Stimulated activated naive CD4-positive, alpha-beta T cell treated with Interleukin-2 at 50 U/mL for 16 hours (primary cell): ENCODE measurements at places on chromosomes 7 and 10.

- no peak for DNase-seq
These were observed 53.7 kb upstream of the DOCK1 start for GRCh38 chr10:126851414-126852108.

GRCh38 chr7:107660381-107661080 lies at the start of gene SLC26A4:
Gene SLC26A4, plus strand, starts transcription at chr7:107660828. Its CDS starts 814 bp downstream, at chr7:107661642.
- DNase-seq, result peak; percentile 5

DNA sequence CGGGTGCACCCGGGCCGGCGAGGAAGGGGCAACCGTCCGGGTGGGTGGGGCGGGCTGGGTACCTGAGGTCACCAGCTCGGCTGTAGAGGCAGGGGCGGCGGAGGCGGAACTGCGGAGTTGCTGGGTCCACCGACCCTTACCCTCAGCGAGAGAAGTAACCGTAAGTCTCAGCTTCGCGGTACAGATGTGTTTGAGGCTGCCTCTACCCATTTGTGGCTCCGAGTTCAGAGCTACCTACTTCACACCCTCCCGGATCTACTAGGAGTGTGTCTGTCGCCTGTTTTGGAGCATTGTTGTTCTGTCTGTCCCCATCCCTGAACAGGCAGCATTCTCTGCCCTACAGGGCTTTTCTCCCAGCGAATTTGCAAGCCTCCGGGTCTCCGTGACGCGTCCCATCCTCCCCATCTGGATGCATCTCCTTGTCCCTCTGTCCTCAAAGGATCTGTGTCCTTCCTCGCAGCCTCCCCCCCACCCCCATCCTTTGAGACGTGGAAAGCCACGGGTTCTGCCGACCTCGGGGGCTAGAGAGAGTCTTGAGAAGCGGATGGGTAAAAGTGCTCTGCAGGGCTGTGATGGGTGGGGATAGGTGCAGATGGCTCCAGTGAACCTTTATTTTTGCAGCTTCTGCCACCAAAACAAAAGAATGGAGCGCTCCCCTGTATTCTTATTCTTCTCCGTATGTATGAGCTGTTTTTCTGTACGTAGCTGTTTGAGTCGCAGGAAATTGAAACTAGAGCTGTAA lies 757 bp downstream of the ANKIB1 start:
- no peak for DNase-seq

- no peak for DNase-seq
These were observed 1.7 kb downstream of the MBL2 start for GRCh38 chr10:52770904-52771303.

- DNase-seq, result no peak
These were observed 280.7 kb upstream of the MAGI2 start for GRCh38 chr7:79734181-79734580.

GRCh38 chr7:87877366-87878040 lies 1.2 kb downstream of the DBF4 start:
- no peak for DNase-seq

DNA sequence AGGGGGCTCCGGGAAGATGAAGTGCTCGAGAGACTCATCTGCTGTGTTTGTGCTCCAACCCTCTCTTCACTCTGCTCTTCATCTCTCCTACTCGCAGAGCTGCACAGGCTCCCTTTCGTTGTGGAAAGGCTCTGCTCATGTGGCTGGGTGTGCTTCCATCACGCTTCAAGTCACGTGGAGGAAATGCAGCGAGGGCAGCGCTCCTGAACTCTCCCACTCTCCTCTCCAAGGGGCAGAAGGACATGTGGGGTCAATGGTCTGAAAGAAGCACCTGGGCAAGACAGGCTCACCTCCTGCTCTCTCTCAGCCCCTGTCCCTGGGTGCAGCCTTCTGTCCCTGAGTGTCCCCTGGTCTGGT lies 72.6 kb downstream of the USP6NL start:
- DNase-seq, result no peak

DNA sequence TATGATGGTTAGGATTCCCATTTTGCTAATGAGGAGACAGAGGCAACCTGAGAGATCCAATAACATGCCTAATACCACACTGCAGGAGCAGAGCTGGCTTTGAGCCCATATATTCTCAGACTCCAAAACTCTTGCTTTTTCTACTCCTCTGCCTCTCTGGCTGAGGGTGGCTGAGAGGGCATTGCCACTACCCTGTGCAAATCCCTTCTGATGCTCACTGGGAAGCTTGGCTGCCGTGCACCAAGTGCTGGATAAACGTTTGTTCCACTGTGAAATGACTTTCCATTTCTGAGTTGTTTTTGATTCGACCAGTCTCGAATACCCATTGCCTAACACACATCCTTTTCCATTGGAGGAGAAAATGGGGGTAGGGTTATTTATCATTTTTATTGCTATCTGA lies 123.1 kb upstream of the SORCS3 start:
- DNase-seq, result no peak

DNA sequence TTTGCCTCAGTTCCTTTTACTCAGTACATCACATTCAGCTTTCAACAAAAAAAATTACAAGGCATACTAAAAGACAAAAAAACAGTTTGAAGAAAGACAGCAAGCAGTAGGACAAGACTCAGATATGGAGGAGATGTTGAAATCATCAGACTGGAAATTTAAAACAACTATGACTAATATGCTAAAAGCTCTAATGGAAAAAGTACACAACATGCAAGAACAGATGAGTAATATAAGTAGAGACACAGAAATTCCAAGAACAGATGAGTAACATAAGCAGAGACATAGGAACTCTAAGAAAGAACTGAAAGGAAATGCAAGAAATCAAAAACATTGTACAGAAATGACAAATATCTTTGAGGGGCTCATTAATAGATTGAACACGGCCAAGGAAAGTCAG lies 402.6 kb downstream of the NEBL start:
- DNase-seq, result no peak

GRCh38 chr7:147523056-147523455 lies 1067.5 kb upstream of the C7orf33 start:
- DNase-seq, result no peak

GRCh38 chr7:80929619-80930018 lies 10.8 kb upstream of the SEMA3C start:
- DNase-seq, result no peak

- no peak for DNase-seq
These were observed 645 bp upstream of the SIRT1 start for GRCh38 chr10:67883710-67884312.

- no peak for DNase-seq
These were observed 178.8 kb downstream of the TPK1 start for GRCh38 chr7:144656965-144657517.

- DNase-seq, result no peak
These were observed 8.9 kb downstream of the VSTM4 start for GRCh38 chr10:49106451-49106850.

- no peak for DNase-seq
These were observed 837 bp upstream of the IGFBP3 start for GRCh38 chr7:45921699-45922519.

DNA sequence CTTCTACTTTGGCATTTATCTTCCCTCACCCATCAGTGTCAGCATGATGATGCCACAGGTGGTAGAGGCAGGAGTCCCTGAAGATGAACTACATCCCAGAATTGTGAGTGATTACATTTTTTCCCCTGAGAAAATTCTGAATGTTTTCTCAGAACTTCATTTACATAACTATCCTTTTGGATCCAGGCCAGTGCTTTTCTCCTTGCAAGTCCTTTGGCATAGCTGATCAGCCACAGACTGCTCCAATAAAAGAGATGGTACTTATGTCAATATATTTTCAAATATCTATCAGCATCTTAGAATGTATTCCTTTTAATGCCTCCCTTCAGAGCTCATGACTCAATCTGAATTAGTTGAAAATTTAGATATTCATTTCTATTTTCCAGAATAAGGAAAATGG lies 135.5 kb downstream of the IQUB start:
- DNase-seq, result no peak

DNA sequence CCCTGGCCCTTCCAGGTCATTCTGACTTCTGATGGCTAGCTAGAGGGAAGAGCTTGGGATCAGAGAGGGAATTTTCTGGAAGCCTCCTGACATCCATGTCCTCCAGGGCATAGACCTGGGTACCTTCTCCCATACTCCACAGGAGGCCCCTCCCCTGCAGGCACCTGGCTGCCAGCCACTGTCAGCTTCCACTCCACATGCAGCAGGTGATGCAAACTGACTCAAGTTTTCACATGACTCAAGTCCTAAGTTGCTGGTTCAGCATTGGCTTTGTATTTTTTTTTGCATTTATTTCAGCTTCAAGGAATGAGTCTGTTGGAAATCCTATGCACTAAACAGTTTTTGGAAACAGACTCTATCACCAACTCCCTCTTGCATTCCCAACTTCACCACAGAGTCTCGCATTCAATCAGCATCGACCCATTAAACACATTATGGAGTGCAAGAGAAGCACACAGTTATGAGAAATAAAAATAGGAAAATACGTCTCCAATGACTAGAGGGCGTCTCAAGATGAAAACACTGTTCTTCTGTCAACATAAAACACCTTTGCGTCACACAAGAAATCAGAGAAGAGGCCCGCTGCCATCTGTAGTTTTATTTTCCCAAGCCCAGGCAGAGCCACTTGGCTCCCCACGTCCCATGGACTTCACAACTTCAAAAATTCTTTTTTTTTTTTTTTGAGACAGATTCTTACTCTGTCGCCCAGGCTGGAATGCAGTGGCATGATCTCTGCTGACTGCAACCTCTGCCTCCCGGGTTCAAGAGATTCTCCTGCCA lies 362.6 kb upstream of the MGMT start:
- DNase-seq, result no peak

GRCh38 chr7:114925434-114925833 lies 3.5 kb downstream of the MDFIC start:
- DNase-seq, result no peak

DNA sequence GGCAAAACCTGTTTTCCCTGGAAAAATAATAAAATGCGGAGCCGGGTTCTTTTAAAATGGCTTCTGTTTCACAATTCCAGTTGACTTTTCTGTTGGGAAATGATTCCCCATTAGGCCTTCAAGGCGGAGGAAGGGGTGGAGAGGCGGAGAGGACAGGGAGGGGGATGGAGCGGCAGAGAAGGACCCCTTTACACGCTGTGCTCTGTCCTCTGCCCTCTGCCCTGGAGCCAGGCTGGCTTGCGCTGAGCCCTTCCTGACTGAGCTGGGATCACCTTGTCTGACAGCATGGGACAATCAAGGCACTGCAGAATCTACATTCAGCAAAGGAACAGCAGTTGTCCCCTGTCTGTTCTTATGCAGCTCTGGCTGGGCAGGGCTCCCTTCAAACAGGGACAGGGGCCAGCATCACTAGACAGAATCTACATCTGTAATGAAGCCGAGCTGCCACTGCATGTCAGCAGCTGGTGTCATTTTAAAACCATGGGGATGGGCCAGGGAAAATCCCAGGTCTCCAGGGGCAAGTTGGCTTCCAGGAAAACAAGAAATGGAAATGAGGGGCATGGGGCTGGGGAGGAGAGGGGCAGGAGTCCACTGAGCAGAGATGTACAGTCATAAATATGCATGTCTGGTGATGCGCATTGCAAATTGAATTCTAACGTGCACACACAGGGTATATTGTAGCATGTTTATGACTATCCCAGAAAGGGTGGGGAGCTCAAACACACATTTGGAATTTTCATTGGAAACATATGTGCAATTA lies 120.0 kb downstream of the MKX start:
- DNase-seq, result no peak

- DNase-seq, result no peak
These were observed 48.2 kb upstream of the FXYD4 start for GRCh38 chr10:43323245-43323644.

- peak; percentile 9 for DNase-seq
These were observed 143.3 kb downstream of the HDAC9 start for GRCh38 chr7:18638594-18639452.

- DNase-seq, result no peak
These were observed 861 bp upstream of the TSPAN14 start for GRCh38 chr10:80453056-80453841.

DNA sequence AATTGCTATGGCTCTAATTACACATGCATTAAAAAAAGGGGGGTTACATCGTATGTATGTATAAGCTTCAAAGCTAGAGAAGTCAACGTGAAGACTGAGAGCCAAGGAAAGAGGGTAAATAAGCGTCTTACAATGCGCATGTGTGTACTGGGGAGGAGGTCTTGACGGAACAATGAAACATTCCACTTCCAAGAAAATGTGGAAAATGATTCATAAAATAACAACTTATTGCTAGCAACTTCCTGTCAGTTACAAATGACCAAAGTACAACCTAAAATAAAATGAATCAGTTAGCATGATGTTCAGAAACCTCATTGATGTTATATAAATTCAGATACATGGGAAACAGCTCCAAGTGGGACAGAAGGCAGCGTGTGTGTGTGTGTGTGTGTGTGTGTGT lies 104.1 kb upstream of the RHEB start:
- no peak for DNase-seq

DNA sequence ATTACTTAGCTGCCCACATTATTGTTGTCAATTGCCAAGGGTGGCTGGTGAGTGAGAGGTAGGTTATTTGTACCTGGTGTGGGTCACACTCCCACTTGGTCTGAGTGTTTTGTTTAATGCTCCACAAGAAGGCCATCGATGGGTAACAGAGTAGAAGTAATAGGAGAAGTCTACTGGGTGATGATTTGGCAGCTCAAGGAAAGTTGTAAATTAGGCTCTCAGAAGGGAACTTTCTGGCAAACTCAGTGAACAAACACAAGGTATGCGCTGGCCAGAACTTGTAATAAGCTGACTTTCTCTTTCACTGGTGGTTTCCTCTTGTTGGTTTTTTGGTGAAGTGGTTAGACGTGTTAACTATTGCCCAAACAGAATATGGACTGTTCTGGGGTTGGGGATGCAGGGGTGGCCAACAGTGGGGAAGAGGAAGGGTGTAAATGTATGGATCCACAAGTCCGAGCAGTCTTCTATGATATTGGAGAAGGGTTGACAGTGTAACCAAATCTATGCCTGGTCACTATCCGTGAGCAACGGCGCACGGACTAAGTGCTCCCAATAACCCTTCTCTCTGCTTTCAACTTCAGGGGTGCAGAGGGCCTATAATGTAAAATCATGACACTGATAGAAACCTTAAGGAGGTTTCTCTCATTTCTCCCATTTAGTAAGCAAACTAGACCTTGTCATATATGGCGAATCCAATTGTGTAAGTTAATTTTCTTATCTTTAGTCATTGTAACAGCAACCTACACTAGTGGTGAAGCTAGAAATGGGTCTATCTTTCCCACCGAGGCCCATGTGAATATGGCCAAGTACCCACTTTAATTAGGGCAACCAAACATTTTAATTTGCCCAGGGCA lies 212.8 kb downstream of the PTEN start:
- no peak for DNase-seq

- no peak for DNase-seq
These were observed 41.9 kb upstream of the MBL2 start for GRCh38 chr10:52814506-52814905.

- DNase-seq, result no peak
These were observed 48.1 kb upstream of the TES start for GRCh38 chr7:116162254-116162653.

GRCh38 chr10:69757553-69758309 lies 44.0 kb upstream of the COL13A1 start:
- DNase-seq, result no peak

GRCh38 chr10:68075550-68076004 lies 494 bp upstream of the HERC4 start:
- no peak for DNase-seq

GRCh38 chr7:142539901-142540300 lies 209.4 kb upstream of the PRSS1 start:
- DNase-seq, result no peak
